ENCODE measurements at places on chromosomes 13 and 19.
A peak's percentile ranks its signal among the peaks of the same experiment; 100 is the strongest.

GRCh38 chr13:93690139-93690538, 463.5 kb downstream of the GPC6 start:
- DNase-seq: no peak

DNA sequence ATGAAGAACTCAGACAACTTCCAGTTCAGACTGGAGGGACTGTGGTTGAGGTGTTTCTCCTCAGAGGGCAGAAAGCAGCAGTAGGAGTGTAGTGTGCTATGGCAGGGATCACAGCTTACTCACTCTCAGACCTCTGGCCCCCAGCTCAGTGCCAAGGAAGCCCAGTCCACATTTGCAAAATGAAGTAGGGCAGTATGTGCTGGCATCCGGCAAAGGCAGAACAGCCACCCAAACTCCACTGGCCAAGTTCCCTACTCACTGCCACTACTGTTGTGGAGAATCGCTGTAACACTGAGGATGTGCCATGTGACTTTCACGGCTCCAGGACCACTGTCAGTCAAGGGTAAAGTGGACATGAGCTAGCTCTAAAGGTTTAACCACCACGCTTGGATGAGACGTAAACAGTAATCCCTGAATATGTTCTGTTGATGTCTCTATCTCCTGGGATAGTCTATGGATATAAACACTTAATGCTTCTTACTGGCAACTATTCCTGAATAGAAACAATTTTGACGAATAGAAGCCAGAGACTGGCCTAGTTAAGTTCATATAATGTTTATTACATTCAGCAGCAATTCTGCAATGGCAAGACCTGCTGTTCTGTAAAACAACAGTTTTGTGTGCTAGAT, 67.0 kb upstream of the SLC15A1 start:
- DNase-seq: no peak

DNA sequence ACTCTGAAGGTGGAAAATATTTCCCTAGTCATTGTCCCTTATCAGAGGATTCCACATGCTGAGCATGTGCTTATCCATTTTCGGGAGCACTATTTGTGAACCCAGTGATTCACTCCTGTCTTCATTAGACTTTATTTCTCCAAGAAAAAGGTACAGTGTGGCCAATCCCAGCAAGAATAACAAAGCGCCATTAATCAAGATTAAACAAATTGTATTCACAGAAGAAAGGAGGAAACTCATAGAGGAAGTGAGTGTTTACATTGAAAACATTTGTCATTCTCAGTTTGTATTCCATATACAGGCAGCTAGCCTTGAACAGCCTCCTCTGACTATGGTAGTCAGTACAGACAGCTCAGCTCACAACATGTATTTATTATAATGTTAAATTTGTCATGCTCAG, 1669.9 kb upstream of the SPRY2 start:
- DNase-seq: no peak

DNA sequence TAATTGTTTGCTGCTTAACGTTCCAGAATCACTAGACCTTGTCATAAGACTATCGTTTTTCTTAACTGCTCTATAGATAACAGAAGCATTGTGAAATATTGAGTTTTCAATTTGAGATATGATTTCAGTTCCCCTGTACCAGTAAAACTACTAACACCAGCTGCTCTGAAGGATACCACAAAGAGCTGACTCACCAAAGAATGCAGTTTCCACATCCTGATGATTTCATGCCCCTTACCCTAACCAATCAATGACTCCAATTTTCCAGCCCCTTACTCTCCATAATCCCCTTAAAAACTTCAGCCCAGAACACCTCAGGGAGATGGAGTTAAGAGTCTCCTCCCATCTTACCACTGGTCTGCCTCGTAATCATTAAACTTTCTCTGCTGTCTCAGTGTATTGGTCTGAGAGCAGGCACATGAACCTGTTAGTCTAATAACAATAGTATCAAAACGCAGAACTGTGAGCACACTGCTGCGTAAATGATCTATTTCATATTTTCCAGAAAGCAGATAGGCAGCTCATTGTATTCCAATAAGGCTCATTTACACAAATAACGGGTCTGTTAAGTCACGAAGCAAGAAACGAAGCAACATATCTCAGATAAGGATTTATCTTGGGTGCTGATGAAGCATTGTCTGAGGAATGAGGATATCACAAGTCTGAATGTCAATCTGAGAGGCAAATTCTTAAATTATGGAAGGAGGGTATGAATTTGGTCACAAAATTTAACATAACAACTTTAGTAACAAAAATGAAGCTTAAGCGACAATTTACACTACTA, 14.1 kb upstream of the CCNA1 start:
- peak; percentile 56 for DNase-seq

DNA sequence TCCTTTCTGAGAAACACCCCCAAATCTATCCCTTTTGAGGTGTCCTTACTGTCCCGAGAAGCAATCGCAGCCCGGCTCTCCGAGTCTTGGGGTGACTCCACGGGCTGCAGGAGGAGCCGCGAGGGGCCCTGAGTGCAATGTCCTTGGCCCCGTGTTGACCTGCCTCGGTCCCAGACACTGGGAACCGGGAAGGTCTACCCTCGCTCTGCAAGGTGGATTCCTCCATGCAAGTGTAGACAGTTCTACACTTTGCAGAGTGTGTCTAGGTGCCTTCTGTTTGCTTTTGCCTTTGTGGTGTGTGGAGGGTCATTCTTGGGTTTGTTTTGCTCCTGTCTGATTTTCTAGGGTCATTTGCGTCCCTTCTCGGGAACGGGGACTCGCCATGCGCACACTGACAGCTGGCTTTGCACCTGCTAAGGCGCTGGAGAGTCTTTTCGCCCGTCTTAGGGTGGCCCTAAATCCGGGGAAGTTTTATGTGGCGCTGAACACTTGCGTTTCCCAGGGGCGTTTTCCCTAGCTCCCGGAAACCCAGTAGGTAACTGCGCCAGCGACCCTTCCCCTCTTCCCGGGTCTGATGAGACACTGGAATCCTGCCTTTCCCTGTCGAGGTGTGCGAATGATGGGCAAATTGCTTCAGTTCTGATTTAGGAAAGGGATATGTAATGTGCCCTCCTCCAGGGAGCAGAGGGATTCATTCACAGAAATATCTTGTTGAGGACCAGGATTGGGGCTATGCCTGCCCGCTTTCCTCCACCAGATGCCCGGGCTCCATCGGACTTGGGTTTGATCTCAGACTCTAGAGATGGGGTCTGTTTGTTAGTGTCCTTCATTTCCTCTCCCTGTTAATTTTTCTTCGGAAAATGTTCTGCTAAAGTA, 755 bp downstream of the SERTM1 start:
- no peak for DNase-seq

- DNase-seq: peak; percentile 13
Observed at GRCh38 chr13:100526318-100527000, 62.1 kb downstream of the GGACT start.
